ENCODE measurements at places on chromosomes 4 and X. TPM values are rescaled to one million over a fixed set of nuclear protein-coding genes. Genes with fewer than 3 reads are reported as not detected.

GRCh38 chrX:9644335-9644734 lies 121.3 kb downstream of the GPR143 start:
- H3K27ac ChIP-seq, result no peak overlapping the region
- peak; percentile 37 for DNase-seq
- no peaks in the 10 kb centered on the region for H3K27me3 ChIP-seq
- no peaks in the 10 kb centered on the region for H3K36me3 ChIP-seq
- peaks cover 3% of the 10 kb centered on the region for H3K4me1 ChIP-seq
- H3K4me3 ChIP-seq, result no peak overlapping the region

The FGFBP1 gene
- total RNA-seq, result not detected

- H3K36me3 ChIP-seq, result no peaks in the 10 kb centered on the region
- no peaks in the 10 kb centered on the region for H3K4me1 ChIP-seq
- DNase-seq, result no peak
- H3K27me3 ChIP-seq, result no peaks in the 10 kb centered on the region
These were observed 146.5 kb downstream of the SPANXN1 start for GRCh38 chrX:145393702-145394235.

GRCh38 chr4:143358923-143359643 lies 22.4 kb downstream of the GAB1 start:
- no peaks in the 10 kb centered on the region for H3K4me1 ChIP-seq
- H3K36me3 ChIP-seq, result no peaks in the 10 kb centered on the region
- peak overlapping the region; percentile 14 for H3K4me3 ChIP-seq
- peak; percentile 30 for DNase-seq
- H3K27me3 ChIP-seq, result no peaks in the 10 kb centered on the region

DNA sequence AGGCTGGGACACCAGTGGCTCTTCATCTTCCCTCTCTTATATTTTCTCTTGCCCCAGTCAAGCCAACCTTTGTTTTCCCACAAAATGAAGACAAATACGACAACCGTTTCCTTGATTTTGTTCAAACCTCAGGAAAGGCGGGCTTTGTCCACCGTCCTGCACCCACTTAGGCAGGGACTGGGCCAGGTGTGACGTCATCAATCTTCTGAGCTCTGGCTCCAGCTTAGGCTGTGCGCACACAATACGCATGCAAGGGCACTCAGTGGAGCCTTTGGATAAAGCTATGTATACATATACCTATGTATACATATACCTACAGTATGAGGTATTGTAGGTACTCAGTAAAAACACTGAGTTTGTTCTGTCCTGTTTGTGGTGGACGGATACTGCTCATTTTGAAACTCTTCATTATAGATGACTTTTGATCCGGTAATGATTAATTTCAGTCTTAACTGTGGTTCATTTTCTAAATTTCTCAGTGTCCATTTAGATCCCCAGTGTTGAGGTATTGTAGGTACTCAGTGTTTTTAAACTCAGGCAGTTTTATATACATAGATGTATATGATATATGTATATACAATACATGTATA lies 194.9 kb downstream of the MGST2 start:
- H3K4me1 ChIP-seq, result no peaks in the 10 kb centered on the region
- no peak overlapping the region for H3K27ac ChIP-seq
- H3K27me3 ChIP-seq, result no peaks in the 10 kb centered on the region

DNA sequence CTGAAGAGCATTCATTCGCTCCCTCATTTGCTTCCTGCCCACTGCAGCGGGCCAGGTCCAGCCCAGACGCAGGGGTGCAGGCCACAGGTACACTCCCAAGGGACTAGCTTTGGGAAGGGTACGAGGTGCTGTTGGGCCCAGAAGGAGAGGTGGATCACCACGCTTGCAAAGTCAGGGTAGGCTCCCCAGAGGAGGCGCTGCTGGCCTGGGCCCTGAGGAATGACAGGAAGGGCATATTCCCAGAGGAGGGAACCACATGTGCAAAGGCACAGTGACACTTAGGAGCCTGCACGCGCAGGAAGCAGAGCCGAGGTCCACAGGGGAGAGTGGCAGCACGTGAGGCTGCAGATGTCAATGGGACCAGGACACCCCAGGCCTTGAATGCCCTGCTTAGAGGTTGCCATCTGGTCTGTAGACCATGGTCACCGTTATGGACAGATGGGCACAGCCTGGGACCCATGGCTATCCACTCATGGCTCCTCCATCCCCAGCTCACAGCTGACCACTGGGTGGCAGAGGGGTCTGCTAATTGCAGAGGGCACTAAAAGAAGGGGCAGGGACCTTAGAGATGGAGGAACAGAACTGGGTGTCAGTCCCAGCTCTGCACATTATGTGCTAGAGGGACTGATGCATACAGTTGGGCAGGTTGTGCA lies 7.9 kb downstream of the HTRA3 start:
- no peak overlapping the region for H3K27ac ChIP-seq
- no peaks in the 10 kb centered on the region for H3K36me3 ChIP-seq
- no peak overlapping the region for H3K4me3 ChIP-seq

- no peak overlapping the region for H3K27ac ChIP-seq
- H3K4me3 ChIP-seq, result no peak overlapping the region
- peaks cover 5% of the 10 kb centered on the region for H3K4me1 ChIP-seq
These were observed 81.2 kb downstream of the SPRY1 start for GRCh38 chr4:123477711-123478209.

The PNPLA4 gene
- 4.2 TPM for total RNA-seq

DNA sequence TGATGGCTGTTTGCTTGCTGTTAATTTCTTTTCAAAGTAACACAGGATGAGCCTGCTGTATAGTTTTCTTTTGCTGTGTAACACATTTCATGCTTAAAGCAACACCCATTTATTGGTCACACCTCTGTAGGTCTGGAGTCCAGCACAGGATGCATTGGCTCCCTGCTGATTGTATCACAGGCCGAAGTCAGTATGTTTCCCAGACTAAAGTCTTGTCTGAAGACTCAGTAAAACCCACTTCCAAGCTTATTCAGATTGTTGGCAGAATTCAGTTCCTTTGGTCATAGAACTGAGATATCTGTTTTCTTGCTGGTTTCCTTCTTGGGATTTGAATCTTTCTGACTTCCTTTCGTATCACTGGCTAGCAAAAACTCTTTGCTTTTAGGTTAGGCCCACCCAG lies 54.3 kb downstream of the LRP2BP start:
- H3K36me3 ChIP-seq, result no peaks in the 10 kb centered on the region
- H3K27me3 ChIP-seq, result no peaks in the 10 kb centered on the region
- H3K4me3 ChIP-seq, result no peak overlapping the region
- H3K27ac ChIP-seq, result no peak overlapping the region

The CT47B1 gene
- total RNA-seq, result not detected

The MAGEA3 gene
- total RNA-seq, result not detected

The FAM241A gene
- 2.4 TPM for total RNA-seq

- H3K36me3 ChIP-seq, result no peaks in the 10 kb centered on the region
- DNase-seq, result no peak
- H3K27ac ChIP-seq, result no peak overlapping the region
- no peaks in the 10 kb centered on the region for H3K4me1 ChIP-seq
- no peaks in the 10 kb centered on the region for H3K27me3 ChIP-seq
- H3K4me3 ChIP-seq, result no peak overlapping the region
These were observed 177.9 kb upstream of the STK26 start for GRCh38 chrX:131845201-131845600.

- no peaks in the 10 kb centered on the region for H3K27me3 ChIP-seq
- no peak for DNase-seq
- H3K27ac ChIP-seq, result no peak overlapping the region
- no peak overlapping the region for H3K4me3 ChIP-seq
- no peaks in the 10 kb centered on the region for H3K36me3 ChIP-seq
These were observed 346.5 kb upstream of the FAT1 start for GRCh38 chr4:187070158-187070557.

The CT83 gene
- not detected for total RNA-seq

DNA sequence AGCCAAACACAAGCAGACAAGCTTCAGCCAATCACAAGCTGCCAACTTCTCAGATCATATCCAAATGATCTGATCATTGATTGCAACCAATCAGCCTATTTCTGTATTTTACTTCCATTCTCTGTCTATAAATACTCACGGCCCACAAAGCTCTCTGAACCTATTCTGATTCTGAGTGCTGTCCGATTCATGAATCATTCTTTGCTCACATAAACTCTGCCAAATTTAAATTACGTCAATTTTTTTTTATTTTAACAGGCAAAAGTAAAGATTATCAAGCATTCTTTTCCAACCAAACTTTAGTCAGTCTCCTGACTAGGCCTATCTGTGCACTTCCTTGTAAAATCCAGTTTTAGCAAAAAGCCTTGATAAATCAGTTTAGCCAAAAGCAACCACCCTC lies 1.8 kb upstream of the TCEANC start:
- peaks cover 15% of the 10 kb centered on the region for H3K4me1 ChIP-seq
- no peak for DNase-seq
- H3K27ac ChIP-seq, result no peak overlapping the region
- no peaks in the 10 kb centered on the region for H3K36me3 ChIP-seq
- H3K4me3 ChIP-seq, result no peak overlapping the region

The BTC gene
- not detected for total RNA-seq

- no peak for DNase-seq
- no peak overlapping the region for H3K27ac ChIP-seq
- no peaks in the 10 kb centered on the region for H3K36me3 ChIP-seq
These were observed 85.7 kb downstream of the MFAP3L start for GRCh38 chr4:169940460-169940859.

- no peak overlapping the region for H3K27ac ChIP-seq
- no peak for DNase-seq
- H3K27me3 ChIP-seq, result no peaks in the 10 kb centered on the region
These were observed 824.0 kb downstream of the STIM2 start for GRCh38 chr4:27684610-27685011.

DNA sequence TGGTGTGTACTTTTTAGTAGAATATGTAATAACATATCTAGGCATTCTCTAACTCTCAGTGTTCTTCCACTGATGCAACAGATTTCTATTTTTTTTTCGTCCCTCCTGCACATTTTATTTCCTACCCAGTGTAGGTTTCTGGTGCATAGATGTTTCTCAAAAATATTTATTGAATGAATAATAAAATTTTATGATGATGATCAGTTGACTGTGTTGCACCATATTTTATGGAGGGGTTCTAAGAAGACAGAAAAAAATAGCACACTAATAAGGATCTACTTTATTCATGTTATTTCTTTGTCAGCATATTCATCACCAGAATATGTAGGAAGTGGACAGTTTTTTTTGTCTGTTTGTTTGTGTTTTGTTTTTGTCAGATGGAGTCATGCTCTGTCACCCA lies 2529.3 kb downstream of the ARAP2 start:
- no peak overlapping the region for H3K27ac ChIP-seq
- DNase-seq, result no peak
- H3K4me1 ChIP-seq, result no peaks in the 10 kb centered on the region
- H3K27me3 ChIP-seq, result no peaks in the 10 kb centered on the region

DNA sequence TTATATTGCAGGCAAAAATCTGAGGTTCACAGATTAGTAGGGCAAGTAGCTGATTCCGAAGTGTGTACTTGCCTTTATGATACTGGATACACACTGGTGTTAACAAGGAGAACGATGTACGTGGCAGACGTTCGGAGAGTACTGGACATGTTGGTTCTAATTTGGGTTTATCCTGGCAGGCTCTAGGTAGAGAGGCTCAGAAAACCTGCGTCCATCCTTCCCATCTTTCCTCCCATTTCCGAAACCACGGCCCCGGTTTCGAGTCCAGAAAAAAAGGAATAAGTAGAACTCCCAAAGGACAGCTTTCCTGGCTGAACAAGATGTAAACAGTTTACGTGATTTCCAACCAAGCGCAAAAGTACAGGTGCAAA lies 351 bp upstream of the SLC30A9 start:
- no peaks in the 10 kb centered on the region for H3K27me3 ChIP-seq
- H3K27ac ChIP-seq, result peak overlapping the region; percentile 84
- peaks cover 12% of the 10 kb centered on the region for H3K4me1 ChIP-seq
- no peak for DNase-seq
- H3K36me3 ChIP-seq, result no peaks in the 10 kb centered on the region

DNA sequence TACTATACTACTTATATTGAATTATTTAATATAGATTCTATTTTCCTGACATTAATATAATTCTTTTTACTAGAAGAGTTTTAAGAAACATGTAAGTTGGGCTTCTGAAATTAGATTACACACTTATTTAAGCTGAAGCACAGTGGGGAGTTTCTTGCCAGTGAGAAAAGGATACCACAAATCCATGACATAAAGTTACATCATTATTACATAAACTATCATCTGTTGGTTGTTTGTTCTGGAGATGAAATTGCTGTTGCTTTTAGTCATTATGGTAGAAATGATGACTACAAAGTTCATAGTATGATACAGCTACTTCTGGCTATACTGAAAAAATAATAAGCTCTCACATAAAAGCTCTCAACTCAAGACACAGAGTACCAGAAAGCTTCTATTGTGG lies 880.4 kb downstream of the PCDH18 start:
- H3K4me1 ChIP-seq, result peaks cover 16% of the 10 kb centered on the region
- no peak overlapping the region for H3K27ac ChIP-seq
- H3K4me3 ChIP-seq, result no peak overlapping the region
- H3K27me3 ChIP-seq, result no peaks in the 10 kb centered on the region

GRCh38 chr4:1988327-1988724 lies 20.4 kb downstream of the NELFA start:
- H3K4me3 ChIP-seq, result no peak overlapping the region
- H3K36me3 ChIP-seq, result peaks cover 88% of the 10 kb centered on the region
- no peaks in the 10 kb centered on the region for H3K27me3 ChIP-seq
- H3K4me1 ChIP-seq, result no peaks in the 10 kb centered on the region
- H3K27ac ChIP-seq, result no peak overlapping the region

DNA sequence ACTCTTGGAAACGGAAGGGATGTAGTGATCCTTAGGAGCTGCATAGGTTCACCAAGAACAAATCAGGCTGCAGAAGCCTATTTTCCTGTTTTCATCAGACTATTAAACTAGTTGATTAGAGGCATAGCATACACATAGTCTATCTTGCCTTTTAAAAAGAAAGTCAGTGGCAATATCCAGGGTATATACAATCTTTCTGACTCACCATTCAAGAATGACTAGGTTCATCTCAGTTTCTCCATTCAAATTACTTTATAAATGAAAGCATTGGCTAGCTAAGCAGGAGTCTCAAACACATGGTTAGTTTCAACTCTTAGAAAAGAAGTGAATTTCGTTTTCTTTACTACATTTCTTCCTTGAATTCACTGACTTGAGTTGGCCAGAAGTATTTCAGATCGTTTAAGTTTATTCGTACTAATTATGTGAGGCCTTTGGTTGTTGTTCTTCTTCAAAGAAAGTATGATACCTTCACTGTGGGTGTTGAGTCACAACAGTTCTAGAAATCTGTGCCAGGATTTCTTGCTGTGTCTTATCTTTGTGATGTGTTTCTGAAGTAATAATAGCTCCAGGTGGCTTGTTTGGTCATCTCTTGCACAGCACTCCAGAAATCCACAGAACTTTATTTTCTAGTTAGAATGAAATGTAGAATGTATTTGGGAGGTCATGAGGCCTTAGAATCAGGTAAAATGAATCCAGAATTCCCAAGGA lies 88.2 kb downstream of the AWAT2 start:
- H3K27ac ChIP-seq, result no peak overlapping the region
- no peaks in the 10 kb centered on the region for H3K27me3 ChIP-seq
- no peaks in the 10 kb centered on the region for H3K36me3 ChIP-seq
- no peak overlapping the region for H3K4me3 ChIP-seq

- H3K4me3 ChIP-seq, result no peak overlapping the region
- H3K4me1 ChIP-seq, result no peaks in the 10 kb centered on the region
- no peaks in the 10 kb centered on the region for H3K36me3 ChIP-seq
These were observed 7.5 kb upstream of the SPINK2 start for GRCh38 chr4:56828784-56829535.
